Amniotic stem cell (primary cell): ENCODE measurements at places on chromosomes 16 and 17.

- no peak for DNase-seq
Measured at GRCh38 chr16:7350806-7351205, 18.2 kb downstream of the RBFOX1 start.

DNA sequence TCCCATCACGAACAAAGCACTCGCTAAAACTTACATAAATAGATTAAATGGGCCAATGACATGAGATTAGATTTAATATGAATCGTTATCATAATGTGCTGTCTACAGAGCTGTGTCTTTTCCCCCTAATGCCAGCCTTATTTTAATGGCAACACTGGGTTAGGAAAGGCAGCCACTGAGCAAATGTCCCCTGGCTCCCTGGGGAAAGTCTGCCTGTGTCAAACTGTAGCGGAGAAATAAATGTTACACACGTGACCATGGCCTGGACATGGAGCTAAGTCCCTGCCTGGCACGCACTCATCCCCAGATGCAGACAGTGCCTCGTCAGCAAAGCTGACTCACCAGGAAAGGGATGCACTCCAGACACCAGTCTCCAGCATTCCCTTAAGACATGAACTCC lies 61.3 kb upstream of the SDK2 start:
- DNase-seq = no peak

DNA sequence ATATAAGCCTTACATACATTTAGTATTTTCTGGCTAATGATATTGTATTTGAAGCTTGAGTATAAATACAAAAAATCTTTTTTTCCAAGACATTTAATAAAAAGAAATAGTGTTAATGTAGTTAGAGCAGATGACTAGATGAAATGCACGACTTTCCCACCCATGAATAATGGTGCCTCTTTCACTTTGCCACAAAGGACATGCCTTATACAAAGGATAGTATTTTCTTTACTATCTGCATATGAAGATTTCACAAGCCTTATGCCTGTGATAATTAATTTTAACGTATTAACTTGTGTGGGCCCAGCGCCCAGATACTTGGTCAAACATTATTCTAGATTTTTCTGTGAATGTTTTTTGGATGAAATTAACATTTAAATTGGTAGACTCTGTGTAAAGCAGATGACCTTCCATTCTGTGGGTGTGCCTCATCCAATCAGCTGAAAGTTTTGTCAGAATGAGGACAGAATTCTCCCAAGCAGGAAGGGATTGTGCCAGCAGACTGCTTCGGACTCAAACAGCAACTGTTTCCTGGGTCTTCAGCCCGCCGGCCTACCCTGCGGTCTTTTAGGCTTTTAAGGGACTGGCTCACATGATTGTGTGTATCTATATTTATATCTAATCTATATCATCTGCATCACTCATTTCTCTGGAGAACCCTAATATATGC lies 115.4 kb downstream of the USP22 start:
- DNase-seq = no peak

DNA sequence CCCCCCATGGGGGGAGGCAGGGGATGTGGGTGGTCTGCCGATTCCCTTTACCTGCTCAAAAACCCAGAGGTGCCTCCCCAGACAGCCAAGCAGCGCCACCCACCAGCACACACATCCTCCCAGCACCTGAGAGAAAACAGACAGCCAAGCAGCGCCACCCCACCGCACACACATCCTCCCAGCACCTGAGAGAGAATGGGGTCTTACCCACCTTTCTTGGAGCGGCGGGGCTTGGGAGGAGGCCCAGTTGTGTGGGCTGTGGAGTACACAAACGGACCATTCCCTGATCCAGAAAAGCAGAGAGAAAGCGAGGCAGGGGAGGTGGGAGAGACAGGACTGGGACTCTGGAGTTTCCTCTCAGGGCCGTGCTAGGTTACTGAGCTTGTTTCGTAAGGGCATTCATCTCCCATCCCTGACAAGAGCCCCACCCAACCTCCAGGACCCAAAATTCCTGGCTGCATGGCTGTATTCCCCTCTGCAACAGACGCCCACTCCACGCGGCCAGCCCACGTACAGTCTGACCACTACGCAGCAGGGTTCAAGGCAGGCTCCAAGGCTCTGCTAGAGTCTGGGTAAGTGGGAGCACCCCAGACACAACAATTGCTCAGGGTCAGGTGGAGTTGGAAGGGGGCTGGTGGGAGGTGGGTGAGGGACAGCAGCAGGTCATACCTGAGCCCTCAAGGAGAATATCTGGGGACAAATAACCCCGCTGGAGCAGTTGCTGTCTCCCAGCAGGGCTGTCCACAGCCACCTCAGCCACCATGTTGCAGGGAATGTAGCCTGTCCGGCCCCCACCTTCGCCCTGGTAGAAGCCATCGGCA lies 22.3 kb downstream of the TSPOAP1 start:
- DNase-seq = no peak
